ENCODE measurements at places on chromosomes 3 and 15. TPM values are rescaled to one million over a fixed set of nuclear protein-coding genes. Genes with fewer than 3 reads are reported as not detected.

Gene DOCK3
- 0.60 TPM for total RNA-seq

Gene PRICKLE2
- total RNA-seq = 26.3 TPM

Gene DPPA2
- total RNA-seq = not detected

Gene CPNE9
- total RNA-seq = not detected

Gene PROK2
- total RNA-seq = 0.67 TPM

Gene GOLGA8O
- 2.0 TPM for total RNA-seq

- DNase-seq = no peak
Measured at GRCh38 chr3:184443831-184444230, 64.0 kb downstream of the CHRD start.

- no peak for DNase-seq
Measured at GRCh38 chr3:114454551-114455251, 160.9 kb downstream of the TIGIT start.

- no peak for DNase-seq
Measured at GRCh38 chr3:71786551-71786950, 1.6 kb upstream of the PROK2 start.

- no peak for DNase-seq
Measured at GRCh38 chr3:118495206-118495605, 539.4 kb downstream of the IGSF11 start.

- DNase-seq = no peak
Measured at GRCh38 chr3:6108957-6109356, 752.0 kb upstream of the GRM7 start.

DNA sequence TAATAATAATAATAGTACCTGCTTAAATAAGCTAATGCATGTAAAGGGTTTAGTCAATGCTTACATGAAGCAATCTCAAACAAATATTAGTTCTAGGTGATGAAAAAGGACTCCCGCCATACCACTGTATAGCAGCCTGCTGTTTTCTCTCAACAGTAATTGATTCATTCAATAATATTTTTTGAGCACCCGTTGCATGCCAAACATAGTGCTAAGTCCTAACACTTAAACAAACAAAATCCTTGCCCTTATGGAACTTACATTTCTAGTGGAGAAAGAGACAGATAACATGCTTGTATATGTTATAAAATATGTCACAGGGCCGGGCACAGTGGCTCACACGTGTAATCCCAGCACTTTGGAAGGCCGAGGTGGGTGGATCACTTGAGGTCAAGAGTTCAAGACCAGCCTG is 61.2 kb upstream of the FLNB start:
- DNase-seq = no peak

DNA sequence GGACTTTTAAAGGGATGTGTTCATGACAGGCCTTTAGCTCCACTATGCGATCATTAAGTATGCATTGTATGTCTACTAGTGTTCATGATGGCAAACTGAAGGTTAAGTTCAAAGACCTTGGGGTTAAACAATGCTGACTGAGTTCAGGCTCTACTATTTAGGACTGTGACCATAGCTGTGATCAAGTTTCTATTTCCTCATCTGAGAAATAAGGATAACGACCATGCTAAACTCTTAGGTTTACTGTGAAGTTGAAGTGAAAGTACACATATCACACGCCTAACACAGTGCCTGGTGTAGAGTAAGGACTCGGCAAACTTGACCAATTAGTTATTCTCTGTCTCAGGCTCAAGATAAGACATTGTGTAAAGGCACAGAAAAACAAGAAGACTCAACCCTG is 243.2 kb downstream of the MBNL1 start:
- no peak for DNase-seq

DNA sequence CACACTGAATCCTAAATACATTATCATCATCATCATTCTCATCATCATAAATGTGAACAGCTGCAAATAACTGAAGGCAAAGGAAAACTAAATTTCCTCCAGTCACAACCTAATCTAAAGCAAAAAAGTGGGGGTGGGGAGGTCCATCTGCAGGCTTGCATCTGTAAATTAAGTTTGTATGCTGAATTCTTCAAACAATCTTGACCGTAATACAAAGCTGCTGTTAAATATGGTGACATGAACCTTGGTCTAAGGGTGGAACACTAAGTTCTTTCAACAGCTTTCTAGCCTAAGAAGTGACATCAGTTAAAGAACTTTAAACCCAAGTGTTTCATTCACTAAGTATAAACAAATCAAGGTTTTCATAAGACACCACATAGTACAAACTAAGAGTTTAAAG is 4.3 kb downstream of the LRRFIP2 start:
- DNase-seq = no peak

DNA sequence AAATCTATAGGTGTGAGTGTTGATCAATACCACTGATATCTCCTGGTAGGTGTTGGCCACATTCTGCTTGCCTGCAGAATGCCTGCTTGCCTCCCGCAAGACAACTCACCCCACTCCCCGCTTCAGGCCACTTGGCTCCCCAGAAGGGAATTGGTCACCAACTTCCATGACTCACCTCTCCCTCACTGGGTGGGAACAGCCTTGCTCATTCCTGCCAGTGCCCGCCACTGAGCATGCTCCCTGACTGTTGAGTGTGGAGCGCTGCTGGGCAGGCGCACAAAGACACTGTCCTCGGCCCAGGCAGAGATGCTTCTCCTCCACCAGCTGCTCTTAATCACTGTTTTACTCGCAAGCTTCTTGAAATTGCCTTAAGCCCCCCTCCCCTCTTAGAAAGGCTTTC is 57.3 kb upstream of the PPP2R3A start:
- no peak for DNase-seq

GRCh38 chr15:70086636-70087035 is 11.1 kb downstream of the TLE3 start:
- no peak for DNase-seq
